Stimulated activated CD4-positive, alpha-beta T cell treated with anti-CD3 and anti-CD28 coated beads, TNF-alpha, amount 100 ng/mL, for 4 hours (primary cell): ENCODE measurements at places on chromosomes 7 and 10.

- no peak for DNase-seq
Observed at GRCh38 chr7:20651960-20652544, 36.6 kb downstream of the ABCB5 start.

DNA sequence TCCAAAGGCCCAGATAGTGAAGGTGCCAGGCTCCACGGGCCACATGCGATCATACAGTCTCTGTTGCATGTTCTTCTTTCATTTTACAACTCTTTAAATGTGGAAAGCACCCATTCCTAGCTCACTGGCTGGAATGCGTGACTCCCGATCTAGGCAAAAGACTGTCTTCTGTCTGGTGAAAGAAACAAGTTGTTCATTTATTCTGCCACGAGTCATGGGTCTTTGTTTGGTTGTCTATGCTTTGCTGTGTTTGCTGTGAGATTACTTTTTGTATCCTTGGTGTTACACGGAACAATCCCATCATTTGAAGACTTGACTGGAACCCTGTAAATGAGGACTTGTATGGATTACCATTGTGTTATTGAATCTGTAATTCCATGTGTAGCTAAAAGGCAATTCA, 41.9 kb downstream of the NPVF start:
- no peak for DNase-seq

- DNase-seq, result no peak
Observed at GRCh38 chr10:21514818-21515351, 10.6 kb downstream of the SKIDA1 start.

GRCh38 chr7:104978460-104978859, 35.5 kb upstream of the KMT2E start:
- no peak for DNase-seq

- DNase-seq, result no peak
Observed at GRCh38 chr10:12420530-12421120, 71.3 kb downstream of the CAMK1D start.

GRCh38 chr10:78559661-78560340, 509.0 kb upstream of the ZMIZ1 start:
- no peak for DNase-seq

GRCh38 chr10:75630746-75631145, 199.3 kb downstream of the LRMDA start:
- no peak for DNase-seq

DNA sequence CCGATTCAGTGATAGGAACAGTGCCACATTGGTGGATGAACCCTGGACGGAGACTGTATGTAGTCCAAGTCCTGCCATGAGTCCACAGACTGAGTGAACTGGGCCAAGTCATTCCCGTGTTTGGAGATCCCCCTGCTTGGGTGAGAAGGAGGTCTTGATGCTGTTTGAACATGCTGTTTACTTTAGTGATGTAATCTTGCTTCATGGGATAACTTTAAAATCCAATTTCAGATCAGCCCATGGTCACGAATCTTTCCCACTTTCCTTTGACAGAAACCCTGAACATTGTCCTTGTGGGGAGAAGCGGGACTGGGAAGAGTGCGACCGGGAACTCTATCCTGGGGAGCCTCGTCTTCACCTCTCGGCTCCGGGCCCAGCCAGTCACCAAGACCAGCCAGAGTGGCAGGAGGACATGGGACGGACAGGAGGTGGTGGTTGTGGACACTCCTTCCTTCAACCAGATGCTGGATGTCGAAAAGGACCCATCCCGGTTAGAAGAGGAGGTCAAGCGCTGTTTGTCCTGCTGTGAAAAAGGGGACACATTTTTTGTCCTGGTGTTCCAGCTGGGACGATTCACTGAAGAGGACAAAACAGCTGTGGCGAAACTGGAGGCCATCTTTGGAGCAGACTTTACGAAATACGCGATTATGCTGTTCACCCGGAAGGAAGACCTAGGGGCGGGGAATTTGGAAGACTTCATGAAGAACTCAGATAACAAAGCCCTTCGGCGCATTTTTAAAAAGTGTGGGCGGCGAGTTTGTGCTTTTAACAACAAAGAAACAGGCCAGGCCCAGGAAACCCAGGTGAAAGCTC, 26.6 kb downstream of the GIMAP8 start:
- no peak for DNase-seq

DNA sequence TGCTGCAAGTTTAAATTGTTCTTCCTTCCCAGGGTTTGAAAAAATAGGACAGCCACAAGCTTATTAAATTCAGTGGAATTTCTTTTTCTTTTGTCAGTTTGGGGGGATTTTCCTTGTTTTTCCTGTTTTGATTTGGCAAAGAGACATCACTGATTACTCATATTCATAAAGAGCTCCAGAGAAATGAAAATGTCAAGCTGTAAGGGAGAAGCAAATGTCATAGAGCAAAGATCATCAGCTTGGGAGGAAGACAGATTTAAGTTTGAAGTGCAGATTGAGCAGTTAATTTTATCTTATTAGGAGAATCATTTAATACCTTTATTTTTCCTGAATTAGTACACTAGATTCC, 255.8 kb upstream of the PHYHIPL start:
- DNase-seq, result no peak

GRCh38 chr7:48575516-48575915, 348.8 kb upstream of the CDC14C start:
- no peak for DNase-seq

GRCh38 chr10:110643653-110644597, at the start of gene RBM20:
RBM20 (plus strand) TSS chr10:110644336; CDS start chr10:110644455, 119 bp downstream.
- DNase-seq, result no peak

DNA sequence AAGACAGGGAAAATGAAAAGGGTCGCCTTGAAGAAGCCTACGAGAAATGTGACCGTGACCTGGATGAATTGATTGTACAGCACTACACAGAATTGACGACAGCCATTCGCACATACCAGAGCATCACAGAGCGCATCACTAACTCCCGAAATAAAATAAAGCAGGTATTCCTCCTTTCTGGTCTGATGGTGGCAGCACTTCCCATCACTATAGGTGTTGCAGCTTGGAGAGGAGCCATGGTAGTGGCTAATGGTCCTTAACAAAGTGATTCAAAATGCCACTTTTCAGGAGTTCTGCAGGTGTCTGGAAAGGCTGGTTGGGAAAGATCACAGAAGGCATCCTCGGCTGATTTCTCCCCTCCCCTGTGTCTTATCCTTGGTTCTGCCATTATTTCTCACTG, 22.1 kb downstream of the EXOC4 start:
- DNase-seq, result no peak

- DNase-seq, result no peak
Observed at GRCh38 chr10:7436490-7437100, 25.8 kb upstream of the SFMBT2 start.

DNA sequence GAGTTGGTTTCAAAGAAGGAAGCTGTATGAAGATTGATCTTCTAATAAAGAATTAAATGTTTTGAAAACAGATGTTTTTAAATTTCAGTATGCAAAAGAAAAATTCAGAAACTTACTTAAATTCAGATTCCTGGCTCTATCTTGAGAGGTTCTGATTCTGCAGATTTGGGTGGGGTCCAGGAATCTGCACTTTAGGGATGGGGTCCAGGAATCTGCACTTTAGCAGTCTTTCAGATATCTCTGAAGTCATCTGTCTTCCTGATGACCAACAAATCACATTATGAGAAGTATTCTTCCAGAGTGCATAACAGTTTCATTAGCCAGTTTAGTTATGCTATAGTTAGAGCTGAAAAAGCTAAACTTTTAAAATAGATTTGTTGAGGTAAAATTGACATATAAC, 24.1 kb downstream of the ABRAXAS2 start:
- DNase-seq, result no peak

- no peak for DNase-seq
Observed at GRCh38 chr7:1431226-1431625, 28.0 kb downstream of the MICALL2 start.

GRCh38 chr7:144834641-144835144, 1.2 kb downstream of the TPK1 start:
- no peak for DNase-seq
